Breast epithelium (tissue), 4 donors: ENCODE measurements at places on chromosomes 5 and 9.

DNA sequence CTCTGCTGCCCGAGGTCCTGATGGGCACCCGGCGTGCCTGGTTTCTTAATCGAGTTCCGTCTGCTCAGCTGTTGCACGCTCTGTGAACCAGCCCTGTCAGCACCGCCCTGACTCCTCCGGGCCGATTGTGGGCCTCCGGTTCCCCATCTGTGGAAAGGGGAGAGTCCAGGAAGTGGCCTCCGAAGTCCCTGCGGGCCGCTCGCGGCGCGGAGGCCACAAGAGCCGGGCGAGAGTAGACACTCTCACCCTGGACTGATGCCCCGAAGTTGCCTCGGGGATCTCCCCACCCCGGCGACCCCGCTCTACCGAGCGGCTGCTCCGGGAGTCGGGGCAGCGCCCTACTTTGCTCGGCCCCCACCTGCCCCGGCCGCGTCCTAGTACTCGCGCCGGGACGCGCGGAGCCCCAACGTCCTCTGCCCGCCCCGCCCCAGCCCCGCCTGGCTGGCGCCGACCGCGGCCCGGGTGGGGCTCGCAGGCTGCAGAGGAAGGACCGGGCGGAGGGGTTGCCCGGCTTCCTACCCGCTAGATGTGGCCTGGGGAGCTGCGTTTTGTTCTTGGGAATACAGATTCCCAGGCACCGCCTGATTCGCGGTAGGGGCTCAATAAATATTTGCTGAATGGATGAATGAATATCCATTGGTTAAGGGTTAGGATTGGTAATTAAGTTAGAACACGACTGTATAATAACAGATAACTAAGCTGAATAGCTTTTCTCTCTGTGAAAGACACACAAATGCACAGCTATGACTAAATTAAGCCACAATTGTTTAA lies 935 bp upstream of the ZNF367 start:
- no peak for DNase-seq

DNA sequence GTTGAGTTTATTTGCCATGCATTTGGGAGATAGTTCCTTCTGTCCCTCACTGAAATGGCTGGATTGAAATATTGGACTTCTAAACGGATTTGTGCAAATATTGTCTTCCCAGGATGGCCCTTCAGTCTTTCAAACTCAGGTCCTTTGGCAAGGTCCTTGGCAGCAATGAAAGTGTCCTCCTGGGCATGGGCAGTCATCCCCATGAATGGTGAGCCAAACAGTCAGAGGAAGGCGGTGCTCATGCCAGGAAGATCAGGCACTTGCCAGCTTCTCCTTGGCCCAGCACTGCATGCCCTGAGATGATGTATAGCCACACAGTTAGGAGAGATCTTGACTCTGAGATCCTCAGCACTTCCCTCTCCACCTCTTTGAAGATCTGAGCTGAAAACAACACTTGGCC lies 221.4 kb upstream of the KLF4 start:
- DNase-seq: no peak

DNA sequence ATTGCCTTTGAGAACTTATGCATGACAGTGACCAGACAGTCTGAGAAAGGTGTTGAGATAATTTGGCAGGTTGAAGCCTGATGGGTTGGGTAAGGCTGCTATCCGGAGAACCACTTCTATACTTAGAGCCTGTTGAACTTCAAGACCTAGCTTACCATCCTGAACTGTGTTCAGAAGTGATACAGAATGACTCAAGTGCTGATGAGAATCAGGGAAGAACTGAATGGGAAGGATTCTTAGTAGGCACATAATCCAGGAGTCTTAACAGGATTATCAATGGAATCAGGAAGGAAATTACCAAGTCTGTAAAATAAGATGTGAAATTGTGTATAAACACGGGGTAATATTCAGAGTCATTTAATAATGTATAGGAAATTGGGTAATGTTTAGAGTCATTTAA lies 9.0 kb upstream of the PAPPA start:
- DNase-seq: no peak

DNA sequence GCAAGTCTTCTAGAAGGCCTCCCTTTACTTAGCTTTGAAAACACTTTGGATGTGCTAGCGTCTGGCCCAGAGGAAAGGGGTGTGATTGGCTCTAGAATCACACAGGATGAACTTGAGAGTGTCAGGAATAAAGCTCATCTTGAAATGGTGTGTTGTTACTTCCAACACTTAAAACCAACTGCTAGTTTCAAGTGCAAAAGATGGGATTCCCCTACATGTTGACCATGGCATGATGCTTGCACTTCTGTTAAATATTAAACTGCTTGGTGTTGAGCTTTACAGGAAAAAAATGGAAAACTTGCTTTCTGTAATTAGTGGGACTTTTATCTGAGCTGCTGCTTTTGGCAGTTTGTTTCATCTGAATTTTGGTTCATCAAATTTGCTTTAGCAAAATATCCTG lies 261.1 kb downstream of the MED10 start:
- DNase-seq: no peak

GRCh38 chr5:93893075-93893474 lies 151.7 kb upstream of the POU5F2 start:
- DNase-seq: no peak

DNA sequence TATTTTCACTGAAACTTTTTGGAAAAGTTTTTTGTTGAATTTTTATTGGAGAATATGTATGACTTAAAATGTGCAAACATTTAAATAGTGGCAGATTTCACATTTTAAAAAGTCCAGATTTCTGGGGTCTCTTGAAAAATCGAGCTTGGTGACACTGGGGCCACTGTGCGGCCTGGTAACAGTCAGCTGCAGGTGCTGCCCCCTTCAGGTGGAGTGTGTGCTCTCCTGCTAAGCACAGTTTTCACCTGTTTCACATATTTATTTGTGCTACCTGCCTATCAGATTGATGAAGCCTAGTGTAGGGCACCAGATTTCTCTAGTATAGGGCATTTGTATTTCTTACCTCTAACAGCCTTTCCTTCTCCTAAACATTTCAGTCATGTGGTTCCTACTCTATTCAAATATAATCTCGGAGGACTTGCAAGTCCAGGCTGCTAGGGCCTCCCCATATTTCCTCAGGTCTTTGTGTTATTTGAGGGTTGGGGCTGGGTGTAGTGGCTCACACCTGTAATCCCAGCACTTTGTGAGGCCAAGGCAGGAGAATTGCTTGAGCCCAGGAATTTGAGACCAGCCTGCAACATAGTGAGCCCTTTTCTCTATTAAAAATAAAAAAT lies 95.8 kb upstream of the KLF9 start:
- DNase-seq: no peak
